ENCODE measurements at places on chromosomes 5 and 9. TPM values are rescaled to one million over a fixed set of nuclear protein-coding genes. Genes with fewer than 3 reads are reported as not detected.

Gene NFX1
- 40.0 TPM for total RNA-seq

Gene PCDHGA8
- 0.08 TPM for total RNA-seq

Gene SLU7
- 82.9 TPM for total RNA-seq

DNA sequence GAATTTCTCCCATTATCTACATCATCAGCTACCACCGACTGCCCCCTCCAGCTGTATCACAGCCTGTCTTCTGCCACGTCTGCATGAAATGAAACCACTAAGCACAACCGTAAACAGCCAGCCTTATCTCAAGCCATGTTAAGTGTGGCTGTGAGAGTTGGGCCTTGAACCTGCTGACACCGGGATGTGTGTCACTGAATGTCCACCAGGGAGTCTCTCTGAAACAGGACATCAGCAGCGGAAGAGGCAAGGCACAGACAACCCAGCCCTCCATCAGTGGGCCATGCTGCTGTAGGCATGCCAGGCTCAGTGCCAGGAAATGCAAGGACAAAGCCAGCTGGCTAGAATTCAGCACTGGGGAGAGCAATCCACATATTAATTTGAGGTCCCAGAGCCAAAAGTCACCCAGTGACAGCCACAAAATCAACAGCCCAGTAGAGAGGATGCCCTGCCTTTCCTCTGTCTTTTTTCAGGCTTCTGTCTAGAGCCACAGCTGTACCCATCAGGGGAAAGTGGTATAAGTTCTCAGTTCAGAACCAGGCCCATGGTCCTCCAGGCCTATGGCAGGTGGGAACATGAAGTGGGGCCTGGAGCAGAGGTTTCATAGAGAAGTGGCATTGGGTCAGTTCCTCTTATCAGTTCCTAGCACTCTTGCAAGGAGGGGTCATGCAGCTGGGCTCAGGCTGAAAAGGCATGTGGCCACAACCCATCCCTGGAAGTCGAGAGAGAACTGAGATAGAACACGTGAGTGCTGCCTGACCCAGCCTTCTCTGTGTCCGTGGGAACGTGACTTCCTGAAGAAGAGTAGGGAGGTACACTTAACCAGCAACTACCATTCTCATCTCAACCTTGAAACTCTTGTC, 199.4 kb downstream of the ESM1 start:
- DNase-seq: no peak

GRCh38 chr9:69078581-69078980, 43.0 kb downstream of the FXN start:
- DNase-seq: no peak

DNA sequence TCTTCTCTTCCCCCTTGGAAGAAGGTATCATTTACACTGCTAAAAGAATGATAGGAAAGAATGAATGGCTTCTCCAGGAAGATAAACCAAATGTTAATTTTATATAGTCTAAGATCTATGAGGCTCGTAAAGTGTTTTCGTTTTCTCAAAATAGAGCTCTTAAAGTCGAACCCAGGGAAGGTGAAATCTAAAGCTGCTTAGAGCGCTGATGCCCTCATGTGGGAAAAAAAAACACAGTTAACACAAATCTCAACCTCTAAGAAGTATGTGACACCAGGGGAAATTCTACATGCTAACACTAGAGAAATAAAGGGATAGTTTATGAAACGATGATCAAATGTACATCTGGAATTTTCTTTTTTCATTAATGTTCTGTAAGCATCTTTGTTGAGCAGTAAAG, 257.9 kb downstream of the RASEF start:
- no peak for DNase-seq

- no peak for DNase-seq
Measured at GRCh38 chr5:178398901-178399700, 166.5 kb upstream of the PHYKPL start.

DNA sequence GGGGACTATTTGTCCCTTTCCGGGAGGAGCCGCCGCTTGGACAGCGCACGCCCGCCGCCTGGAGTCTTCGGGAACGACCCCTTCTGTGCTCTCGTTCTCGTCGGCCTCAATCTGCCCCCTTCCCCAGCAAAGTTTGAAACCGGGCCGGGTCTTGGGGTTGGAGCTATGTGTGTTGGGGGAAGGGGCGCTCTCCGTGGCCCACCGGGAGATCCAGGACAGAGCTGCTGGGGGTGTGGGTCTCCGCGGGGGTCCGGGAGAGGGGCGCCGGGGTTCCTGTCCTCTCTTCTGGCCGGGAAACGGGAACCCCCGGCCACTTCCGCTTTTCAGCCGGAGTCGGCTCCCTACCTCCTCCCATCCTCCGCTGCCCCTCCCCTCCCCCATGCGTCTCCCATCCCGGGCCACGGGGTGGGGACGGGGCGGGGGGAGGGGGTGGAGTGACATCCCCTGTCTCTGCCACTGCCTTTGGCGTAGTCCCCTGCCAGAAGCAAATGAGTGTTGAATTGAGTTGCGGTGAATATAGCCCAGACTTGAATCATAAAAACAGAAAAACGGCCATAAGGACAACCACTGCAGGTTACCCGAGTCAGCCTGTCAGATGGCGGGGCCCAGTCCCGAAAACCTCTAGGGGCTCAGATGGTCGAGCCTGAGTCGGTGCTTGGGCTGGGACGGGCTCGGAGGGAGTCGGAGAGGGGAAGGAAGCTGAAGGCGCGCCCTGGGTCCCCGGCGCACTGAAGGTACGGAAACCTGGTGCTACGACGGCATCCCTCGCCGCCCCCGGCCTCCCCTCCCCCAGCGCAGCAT, 1.1 kb downstream of the CPLX2 start:
- DNase-seq: no peak

DNA sequence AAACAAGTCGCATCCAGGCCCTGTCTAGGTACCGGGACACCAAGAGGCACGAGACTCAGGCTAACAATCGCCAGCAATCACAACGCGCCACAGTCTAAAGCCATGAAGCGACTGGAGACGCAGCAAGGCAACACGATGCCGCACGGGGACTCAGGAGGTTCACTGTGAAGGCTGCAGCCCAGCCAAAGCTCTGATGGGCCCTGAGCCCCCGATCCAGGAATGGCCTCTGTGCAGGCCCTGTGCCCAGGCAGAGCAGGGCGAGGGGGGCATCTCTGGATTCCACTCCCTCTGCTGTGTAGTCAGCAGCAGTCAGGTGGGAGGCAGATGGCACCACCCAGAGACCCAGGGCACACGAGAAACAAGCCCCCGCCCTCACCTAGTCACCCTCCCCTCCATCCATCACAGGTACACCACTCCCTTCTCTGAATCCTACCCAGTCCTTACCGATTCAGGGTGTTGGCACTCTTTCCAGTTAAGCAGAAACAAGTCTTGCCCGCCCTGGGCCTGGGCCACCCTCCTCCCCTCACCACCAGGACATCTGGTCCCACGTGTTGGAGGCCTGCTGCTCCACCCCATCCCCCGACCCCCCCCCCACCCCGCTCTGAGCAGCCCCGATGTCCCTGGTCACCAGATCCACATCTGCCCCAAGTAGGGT, 1.1 kb downstream of the RALGDS start:
- DNase-seq: no peak

DNA sequence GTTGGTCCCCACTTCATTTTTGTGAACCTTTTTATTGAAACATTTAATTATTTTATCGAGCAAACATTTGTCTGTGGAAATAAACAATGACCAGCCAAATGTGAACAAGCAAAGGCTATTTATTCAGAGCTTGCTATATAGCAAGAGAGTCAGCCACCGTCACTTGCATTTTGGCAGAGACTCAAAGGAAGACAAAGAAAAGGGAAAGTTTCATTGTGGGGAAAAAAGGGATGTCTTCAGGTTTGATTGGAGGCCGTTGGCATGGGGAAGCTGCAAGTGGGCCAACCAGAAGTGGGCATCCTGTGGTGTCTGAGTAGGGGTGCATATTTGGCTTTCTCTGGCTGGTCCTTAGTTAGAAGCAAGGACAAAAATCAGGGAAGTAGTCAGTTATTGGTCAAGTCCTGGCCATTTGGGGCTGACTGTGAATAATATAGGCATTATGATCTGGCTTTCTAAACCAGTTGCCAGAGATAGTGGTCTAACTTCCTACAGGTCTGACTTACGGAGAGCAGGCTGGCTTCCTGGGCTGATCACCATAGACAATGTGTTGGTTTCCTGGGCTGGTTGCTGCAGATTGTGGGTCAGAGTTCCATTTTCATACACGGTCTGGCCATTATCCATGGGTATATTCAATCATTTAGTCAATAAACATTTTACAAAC, 16.6 kb downstream of the ENC1 start:
- no peak for DNase-seq

GRCh38 chr9:128416014-128416413, 4.6 kb upstream of the CERCAM start:
- DNase-seq: no peak

DNA sequence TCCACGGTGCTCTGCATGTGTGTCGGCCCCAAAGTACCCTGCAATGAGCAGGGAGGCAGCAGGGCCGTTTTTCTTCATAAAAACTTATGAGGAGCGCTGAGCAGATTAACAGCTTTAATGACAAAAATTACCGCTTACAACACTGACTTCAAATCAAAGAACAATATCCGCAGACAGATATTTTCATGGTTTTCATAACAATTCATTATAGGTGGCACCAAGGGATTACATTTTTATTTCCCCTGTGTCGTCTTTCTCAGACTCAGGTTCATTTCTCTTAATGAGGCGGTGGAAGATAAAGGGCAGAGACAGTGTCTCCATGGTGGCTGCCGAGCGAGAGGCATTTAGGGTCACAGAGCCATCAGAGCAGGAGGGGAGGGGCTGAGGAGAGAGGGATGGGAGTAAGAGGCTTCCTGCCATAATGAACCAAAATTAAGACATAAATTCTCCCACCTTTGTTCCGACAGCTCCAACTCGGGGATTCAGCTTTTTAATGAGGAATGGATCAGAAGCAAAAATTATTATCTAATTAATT, 240.7 kb upstream of the CLINT1 start:
- DNase-seq: no peak

DNA sequence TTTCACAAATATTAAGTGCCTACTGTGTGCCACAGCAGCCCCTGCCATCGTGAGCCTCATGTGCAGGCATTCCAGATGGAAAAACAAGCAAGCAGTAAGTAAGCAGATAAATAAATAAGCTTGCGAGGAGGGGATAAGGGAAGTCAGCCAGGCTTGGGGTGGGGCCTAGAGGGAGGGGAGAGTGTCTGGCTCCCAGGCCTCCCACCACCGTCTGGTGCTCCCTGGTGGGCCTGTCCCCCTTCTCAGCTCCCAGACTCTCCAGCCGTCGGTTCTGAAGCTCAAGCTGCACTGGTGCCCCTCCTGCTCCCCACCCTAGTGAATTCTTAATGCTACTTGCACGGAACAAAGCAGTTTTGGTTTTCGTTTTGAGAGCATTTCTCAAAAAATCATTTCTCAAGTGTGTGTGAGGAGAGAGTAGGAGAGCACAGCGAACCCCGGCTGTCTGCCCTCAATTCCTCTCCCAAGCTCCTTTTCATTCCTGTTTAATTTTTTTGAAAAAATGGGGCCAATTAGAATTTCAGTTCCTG, 6.6 kb upstream of the IER5L start:
- DNase-seq: no peak

DNA sequence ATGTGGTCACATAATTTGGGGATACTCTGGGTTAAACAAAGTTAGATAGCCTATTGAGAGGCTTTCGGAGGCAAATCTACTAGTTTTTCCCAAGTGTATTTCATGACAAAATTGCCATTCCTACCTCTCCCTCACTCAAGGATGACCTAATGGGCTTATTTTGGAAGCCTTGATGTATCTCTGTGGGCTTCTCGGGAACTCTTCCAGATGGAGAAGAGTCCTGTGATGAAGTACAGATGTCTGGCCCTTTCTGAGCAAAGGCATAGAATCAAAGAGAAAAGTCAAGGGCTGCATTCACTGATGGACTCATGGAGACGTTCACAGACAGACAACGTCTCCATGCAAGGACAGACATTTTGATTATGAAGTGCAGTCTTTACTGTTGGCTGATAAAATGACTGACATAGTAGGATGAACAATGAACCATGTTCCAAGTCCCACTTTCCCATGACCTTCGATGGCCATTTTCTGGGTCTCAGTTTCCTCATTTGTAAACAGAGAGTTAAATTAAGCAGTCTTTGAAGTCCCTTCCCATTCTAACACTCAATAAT, 347.2 kb upstream of the CD180 start:
- no peak for DNase-seq

DNA sequence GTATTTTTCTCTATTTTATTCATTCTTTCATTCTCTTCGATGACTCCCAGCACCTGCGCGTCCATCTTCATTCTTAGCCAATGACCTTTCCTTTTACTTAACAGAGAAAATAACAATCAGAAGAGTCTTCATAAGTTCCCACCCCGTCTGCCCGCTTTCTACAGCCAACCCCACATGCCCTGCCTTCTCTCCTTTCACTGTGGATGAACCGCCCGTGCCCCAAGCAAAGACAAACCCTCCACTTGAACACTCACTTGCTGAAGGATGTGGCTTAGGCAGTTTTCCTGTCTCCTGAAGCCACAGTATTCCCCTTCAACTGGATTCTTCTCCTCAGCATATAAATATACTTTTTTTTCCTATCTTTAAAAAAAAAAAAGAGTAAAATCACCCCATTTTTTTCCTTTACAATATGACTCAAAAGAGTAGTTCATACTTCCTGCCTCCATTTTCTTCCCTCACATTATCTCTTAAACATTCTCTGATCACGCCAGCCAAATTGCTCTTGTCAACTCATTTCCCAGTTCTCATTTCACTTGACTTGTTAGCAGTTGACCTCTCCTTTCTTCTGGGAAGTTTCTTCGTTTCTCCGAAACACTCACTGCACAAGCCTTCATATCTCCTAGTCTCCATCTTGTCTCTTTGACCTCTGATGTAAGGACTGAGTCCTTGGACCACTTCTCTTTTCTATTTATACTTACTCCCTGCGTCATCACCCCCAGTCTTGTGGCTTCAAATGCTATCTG, 11.1 kb downstream of the NIPSNAP3B start:
- no peak for DNase-seq

GRCh38 chr5:134547999-134548658, 22.7 kb downstream of the JADE2 start:
- no peak for DNase-seq

GRCh38 chr5:179147991-179148702, 88.0 kb downstream of the ZNF354C start:
- no peak for DNase-seq

GRCh38 chr5:93303291-93303691, 277.7 kb downstream of the NR2F1-AS1 start:
- no peak for DNase-seq

DNA sequence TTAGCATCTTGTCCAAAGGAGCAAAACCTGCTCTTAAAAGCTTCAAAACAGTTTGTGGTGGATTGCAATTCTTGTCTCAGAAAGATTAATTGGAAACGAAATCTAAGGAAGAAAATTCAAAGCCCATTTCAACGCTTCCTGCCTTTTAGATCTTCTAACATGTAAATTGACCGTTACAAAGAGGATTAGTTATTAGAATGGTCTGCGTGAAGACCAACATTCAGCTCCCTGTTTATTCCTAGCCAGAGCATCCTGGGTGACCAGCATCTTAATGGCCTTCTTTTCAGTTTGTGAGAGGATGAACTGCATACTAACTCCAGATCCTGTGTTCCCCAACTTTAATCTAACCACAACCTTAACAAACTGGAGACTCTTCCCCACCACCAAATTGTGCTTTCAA, 109.9 kb upstream of the SLC1A3 start:
- DNase-seq: no peak

DNA sequence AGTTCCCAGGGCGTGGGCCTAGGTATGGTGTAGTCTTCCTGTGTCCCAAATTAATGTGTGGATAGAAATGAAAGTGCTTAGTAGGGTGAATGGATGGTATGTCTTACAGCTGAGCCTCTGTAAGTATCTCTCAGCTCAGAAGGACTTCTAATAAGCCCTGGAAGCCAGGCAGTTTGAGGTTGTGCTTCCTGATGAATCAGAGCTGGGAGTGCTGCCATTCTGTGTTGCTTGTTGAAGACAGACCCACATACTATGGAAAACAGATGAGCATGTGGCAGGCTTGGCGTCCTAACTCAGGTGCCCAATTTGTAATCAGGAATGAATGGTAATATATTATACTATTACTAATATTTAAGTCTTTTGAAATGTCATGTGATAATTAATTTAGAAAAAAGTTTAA, 69.8 kb downstream of the CMYA5 start:
- DNase-seq: no peak

All from naive thymus-derived CD4-positive, alpha-beta T cell (primary cell).